GM12864 (cell line): ENCODE measurements at places on chromosomes 5 and 9.

DNA sequence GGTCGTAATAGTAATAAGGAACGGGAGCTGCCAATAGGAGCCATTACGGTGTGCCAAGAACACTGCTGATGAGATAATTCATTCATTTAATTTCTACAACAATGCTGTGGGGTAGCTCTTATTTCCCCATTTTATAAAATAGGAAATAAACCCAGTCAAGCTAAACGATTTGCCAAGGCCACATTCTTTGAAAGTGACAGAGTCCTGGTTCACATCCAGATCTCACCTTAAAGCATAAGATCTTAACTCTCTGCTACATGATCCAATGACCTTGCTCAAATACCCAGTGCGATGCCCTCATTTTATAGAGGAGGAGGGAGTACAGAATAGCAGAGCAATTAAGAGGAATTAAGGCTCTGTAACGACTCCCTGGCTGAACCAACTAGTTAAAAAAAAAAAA is 5.0 kb downstream of the PDE6A start:
- DNase-seq = no peak

GRCh38 chr5:152649609-152650008 is 244.5 kb upstream of the NMUR2 start:
- DNase-seq = no peak

DNA sequence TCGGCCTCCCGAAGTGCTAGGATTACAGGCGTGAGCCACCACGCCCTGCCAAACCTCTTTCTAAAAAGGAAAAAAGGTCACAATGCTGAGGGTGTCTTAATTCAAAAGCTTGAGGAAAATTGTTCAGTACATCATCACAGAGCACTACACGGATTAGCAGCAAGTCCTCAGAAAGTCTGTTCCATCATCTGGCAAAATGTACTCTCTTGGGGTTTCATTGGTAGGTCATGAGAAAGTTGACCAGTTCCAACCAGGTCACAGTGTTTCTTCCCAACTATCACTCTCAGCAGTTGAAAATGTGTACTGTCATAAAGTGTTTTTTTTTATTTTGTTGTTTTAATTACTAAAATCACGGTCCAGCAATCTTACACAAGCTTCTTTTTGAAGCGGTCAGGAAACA is 299.6 kb downstream of the FBXL7 start:
- no peak for DNase-seq

GRCh38 chr5:150219142-150219541 is 29.3 kb downstream of the SLC6A7 start:
- DNase-seq = no peak

GRCh38 chr5:145056800-145057199 is 778.3 kb downstream of the PRELID2 start:
- DNase-seq = peak; percentile 31

DNA sequence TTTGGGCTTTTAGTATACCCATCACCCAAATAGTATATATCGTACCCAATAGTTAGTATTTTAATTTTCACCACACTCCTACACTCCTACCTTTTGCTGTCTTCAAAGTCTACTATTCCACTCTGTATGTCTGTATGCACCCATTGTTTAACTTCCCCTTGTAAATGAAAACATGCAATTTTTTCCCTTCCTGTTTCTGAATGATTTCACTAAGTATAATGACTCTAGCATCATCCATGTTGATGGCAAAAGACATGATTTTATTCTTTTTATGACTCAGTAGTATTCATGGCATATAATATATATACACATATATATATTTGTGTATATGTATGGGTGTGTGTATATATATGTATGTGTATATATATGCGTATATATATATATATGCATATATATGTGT is 63.1 kb upstream of the FAM174A start:
- no peak for DNase-seq

GRCh38 chr9:80994892-80995291 is 694.5 kb downstream of the TLE1 start:
- DNase-seq = no peak

- DNase-seq = no peak
Observed at GRCh38 chr9:134046894-134047681, 20.7 kb downstream of the BRD3 start.

- no peak for DNase-seq
Observed at GRCh38 chr9:16626577-16627130, 243.8 kb downstream of the BNC2 start.

GRCh38 chr5:77168879-77169244 is 41.6 kb upstream of the PDE8B start:
- no peak for DNase-seq

DNA sequence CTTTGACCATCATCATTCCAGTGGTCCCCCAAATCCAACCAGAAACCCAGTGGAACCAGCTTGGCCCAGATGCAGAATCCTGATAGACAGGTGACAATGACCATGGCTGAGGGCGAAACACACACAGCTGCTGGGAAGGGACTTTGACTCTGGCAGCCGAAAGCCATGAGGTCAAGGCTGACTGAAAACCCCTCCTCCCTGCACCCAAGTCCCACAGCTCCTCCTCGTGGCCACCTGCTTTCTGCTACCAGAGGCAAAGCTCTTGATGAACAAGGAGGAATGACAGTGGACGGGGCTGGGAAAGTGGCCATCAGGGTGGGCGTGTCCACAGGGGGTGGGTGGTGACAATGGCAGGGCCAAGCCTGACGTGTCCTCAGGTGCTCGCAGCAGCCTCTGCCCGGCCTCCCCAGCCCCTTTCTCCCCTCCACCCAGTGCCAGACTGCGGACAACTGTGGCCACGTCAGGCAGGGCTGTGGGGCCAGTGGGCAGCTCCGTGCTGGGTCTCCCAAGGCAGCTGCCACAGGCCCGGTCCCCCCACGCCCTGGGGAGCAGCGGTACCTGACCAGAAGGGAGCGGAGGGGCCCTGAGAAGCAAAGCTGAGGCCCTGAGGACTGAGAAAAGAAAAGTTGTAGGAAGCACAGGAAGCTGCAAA is 30.8 kb upstream of the SARDH start:
- no peak for DNase-seq

DNA sequence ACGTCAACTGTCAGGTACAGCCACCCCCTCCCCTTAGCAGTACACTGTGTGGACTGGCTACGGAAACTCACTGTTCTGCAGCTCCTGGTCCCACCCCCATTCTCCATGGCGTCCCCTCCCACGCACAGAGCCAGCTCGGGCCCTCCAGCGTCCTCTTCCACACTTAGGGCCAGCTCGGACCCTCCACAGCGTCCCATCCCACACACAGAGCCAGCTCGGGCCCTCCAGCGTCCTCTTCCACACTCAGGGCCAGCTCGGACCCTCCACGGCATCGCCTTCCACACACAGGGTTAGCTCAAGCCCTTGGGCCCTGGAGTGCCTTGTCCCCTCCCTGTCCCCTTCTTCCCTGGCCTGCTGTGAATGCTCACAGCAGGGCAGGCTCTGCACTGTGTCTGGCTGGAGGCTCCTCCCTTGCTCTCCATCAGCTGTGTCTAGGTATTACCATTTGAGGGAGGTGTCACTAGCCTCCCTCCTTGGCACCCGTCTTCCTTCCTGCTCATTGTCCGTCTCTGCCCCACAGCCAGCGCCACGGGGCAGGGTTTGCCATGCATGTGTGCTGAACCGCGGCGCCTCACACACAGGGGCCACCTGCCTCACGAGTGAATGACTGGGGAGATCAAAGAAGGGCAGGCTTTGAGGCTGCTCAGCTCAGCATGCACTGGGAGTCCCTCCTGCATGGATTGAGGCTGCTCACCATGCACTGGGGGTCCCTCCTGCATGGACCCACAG is 78.5 kb upstream of the CACNA1B start:
- DNase-seq = no peak

GRCh38 chr9:4463824-4464223 is 26.4 kb upstream of the SLC1A1 start:
- no peak for DNase-seq

- no peak for DNase-seq
Observed at GRCh38 chr9:94846739-94847138, 120.2 kb downstream of the AOPEP start.

DNA sequence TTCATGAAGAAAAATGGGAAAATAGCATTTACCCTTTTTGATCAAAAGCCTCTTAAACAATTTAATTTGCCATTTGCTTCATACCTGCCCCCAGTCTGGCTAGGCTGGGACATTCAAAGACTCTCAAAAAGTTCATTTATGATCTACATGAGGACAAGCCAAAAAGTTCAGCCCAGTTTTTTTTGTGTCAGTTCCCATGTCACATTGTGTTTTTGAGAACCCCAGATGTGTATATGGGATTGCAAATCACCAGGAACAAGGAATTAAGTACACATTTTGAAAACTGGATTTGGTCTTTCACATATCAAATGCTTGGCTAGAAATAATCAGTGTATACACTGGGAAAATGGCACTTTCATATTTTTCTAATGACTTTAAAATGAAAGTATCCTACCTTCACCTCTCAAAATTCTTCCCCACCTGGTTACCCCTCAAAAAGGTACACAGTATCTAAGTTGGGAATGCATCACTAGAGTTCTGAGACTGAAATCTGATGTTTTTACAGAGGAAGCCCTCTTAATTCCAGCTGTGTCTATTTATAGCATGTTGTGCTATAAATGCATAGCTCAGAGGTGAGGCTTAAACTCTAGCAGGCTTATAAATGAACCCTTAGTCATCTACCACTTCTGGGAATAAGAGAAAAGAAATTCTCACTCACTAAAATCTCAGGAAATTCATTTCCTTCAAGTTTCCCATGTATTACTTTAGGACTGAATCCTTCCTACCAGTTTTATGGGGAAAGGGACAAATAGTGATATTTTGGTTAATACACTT is 9.3 kb downstream of the STOM start:
- DNase-seq = no peak

DNA sequence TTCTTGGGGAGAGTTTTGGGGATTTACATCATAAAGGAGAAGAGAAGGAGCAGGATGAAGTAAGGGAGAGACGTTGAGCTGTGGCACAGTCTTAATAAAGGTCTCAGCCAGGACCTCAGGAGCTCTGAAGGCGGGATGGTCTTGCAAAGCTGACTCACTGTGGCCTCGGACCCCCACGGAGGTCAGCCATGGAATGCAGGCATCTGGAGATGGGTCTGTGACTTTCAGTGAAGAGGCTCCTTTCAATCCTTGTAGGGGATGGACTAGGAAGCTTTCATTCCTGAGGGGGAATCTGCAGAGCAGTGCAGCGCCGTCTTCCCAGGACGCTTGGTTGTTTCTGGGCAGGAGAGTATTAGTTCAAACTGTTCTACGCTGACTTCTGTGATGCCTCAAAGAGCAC is 65.7 kb upstream of the BASP1 start:
- DNase-seq = no peak

GRCh38 chr9:105483618-105484017 is 35.8 kb downstream of the FSD1L start:
- DNase-seq = no peak

GRCh38 chr5:158487156-158487555 is 612.6 kb downstream of the EBF1 start:
- DNase-seq = no peak

GRCh38 chr5:96648593-96648992 is 13.6 kb upstream of the CAST start:
- DNase-seq = no peak

DNA sequence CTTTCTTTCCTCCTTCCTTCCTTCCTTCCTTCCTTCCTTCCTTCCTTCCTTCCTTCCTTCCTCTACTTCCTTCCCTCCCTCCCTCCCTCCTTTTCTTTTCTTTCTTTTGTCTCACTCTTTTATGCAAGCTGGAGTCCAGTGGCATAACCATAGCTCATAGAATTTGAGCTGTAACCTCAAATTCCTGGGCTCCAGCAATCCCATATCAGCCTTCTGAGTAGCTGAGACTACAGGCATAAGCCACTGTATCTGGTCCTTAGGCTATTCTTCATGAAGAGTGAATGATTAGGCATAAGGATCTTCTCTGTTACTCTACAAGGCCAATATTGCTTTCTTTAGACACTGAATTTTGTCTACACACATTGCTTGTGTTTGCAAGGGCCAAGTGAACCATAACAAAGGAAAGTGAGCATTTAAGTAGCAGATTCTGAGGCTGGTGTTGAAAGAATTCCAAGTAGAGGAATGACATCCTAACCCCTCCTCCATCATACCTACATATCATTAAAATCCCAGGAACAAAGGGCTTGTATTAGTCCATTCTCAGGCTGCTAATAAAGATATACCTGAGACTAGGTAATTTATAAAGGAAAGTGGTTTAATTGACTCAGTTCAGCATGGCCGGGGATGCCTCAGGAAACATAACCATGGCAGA is 293.2 kb downstream of the HCN1 start:
- no peak for DNase-seq

GRCh38 chr9:73200694-73201452 is 49.2 kb downstream of the ANXA1 start:
- no peak for DNase-seq

- no peak for DNase-seq
Observed at GRCh38 chr9:10999646-11000045, 386.8 kb upstream of the PTPRD start.

- DNase-seq = no peak
Observed at GRCh38 chr9:128065907-128066712, 1.0 kb downstream of the NAIF1 start.

DNA sequence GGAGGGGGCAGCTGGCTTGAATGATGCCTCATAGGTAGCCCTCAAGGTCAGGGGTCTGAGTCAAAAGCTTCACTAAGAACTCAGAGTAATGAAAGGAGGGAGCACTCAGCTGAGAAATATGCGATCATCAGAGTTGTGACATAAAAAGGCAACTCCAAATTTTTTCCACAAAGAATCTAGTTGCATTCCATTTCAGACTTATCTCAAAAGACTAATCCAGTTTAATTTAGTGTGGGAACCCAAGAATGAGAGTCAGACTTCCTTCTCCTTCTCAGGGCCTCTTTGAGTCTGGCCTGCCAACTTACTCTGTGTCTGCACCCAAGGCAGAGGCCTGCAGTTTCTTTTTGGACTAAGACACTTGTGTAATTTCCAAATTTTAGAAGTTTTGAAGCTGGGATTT is 34.7 kb downstream of the GABRP start:
- DNase-seq = no peak

DNA sequence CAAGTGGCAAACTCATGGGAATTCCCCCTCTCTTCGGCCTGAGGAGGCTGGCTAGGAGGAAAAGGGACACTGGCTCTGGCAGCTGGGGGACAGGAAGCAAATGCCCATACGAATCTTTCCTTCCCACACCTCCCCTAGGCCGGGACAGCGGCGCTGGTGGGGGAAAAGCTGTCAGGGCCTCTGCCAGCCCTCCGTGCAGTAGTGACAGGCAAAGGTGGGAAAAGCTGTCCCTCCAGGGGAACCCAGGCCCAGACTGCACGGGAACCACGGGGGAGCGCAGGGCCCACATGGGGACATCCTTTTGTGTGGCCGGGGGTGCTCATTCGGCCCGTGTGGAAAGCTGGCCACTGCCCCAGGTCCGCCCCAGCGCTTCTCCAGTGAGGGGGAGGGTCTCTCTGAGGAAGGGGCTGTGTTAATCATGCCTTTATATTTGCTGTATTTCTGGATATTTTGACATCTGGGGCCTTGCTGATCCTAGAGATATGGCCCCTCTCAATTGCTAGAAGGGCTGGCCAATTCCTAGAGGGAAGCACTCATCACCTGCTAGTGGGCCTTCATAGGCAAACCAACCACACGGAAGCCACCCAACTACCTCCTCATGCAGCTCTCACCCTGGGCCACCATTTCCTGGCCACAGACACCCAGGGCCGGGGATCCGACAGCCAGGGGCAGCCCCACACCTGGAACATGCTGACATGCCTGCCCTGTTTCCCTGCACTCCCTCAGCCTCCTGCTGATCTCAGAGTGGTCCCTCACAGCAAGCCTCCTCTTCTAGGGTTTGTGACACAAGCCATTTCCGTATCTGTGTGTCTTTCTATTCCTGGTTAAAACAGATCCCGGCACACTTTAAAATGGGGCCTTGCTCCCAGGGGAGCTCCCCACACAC is 138.8 kb downstream of the ROR2 start:
- DNase-seq = no peak

- DNase-seq = no peak
Observed at GRCh38 chr9:15032860-15033259, 122.6 kb upstream of the FREM1 start.

GRCh38 chr5:117333011-117333410 is 758.4 kb upstream of the SEMA6A start:
- no peak for DNase-seq
